ENCODE measurements at places on chromosomes 13 and 19.

DNA sequence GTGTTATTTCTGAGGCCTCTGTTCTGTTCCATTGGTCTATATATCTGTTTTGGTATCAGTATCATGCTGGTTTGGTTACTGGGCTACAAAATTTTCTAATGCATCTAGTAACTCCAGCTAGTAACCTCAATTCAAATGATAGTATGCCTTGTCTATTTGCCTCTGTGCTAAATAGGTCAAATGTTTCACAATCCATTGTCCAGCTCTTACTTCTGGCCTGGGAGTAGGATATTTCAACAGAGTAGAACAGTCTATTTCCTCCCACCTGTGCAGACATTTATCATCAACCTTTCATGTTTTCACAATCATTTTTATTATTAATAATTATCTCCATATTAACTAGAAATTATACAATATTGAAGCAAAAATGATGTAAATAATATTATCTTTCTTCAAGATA, 18.1 kb upstream of the NDFIP2 start:
- no peak for DNase-seq

GRCh38 chr13:45280751-45281634, 60.0 kb downstream of the TPT1 start:
- DNase-seq, result peak; percentile 6

- no peak for DNase-seq
These were observed 8.9 kb downstream of the RTBDN start for GRCh38 chr19:12825254-12826131.

DNA sequence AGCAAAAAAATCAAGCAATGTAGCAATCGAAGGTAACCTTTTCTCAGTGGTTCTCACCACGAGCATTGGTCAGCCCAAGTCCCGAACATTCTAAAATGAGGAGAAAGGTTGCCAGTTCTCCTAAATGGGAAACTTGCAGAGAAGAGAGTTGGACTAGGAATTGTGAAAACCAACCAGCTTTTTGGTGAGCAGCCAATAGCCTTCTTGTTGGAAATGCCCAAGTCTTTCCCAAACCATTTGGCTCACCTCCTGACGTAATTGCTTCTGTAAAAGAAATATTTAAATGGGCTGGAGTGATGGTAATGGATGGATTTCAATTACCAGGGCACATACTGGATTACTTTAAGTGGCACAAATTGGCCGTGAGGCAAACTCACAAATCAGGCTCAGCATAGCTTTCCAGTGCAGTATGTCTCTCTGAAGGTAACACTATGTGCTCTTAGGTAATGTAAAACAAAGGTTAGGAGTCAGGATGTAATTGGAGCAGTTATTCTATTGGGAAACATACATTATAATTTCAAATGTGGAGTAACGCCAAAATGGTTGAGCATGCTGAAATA, 423.2 kb downstream of the KLF5 start:
- no peak for DNase-seq

GRCh38 chr13:51620165-51620983, 36.1 kb downstream of the WDFY2 start:
- DNase-seq, result no peak

Measured in activated naive CD4-positive, alpha-beta T cell (primary cell).